ENCODE measurements at places on chromosomes 7 and 10.

GRCh38 chr10:126565441-126565840 is 105.1 kb downstream of the C10orf90 start:
- DNase-seq, result no peak

DNA sequence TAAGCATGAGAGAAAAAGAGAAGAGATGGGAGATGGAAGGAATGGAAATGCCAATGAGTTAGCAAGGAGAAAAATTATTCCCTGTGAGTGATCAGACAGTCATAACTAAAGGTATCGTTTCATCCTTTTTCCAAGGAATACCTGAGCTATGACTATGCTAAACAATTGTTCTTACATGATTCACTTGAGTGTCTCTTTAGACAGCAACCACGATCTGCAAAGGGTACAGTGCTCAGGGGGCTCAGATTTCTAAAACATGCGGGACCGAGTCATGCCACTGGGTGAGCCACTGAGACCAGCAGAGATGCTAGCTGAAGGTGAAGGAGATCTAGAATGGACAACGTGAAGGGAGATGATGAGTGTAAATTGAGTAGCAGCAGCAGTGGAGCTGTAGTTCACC is 78.0 kb upstream of the CTTNBP2 start:
- DNase-seq, result no peak

- peak; percentile 30 for DNase-seq
Observed at GRCh38 chr7:44637788-44638594, 31.6 kb downstream of the OGDH start.

DNA sequence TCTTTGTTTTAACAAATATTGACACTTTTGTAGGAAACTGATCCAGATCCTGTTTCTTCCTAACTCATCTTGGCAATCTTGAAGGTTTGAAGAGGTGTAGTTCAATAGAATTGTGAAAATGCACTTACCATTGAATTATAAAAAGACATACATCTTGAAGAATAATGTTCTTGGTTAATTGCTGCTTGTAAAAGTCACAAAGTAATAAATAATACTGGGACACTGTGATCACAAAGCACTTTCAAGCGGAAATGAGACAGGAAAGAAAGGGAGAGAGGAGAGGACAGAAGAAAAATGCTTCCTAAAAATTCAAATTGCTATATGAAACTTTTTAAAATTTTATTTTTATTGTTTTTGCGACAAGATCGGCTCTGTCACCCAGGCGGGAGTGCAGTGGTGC is 15.2 kb upstream of the NFE2L3 start:
- DNase-seq, result no peak

DNA sequence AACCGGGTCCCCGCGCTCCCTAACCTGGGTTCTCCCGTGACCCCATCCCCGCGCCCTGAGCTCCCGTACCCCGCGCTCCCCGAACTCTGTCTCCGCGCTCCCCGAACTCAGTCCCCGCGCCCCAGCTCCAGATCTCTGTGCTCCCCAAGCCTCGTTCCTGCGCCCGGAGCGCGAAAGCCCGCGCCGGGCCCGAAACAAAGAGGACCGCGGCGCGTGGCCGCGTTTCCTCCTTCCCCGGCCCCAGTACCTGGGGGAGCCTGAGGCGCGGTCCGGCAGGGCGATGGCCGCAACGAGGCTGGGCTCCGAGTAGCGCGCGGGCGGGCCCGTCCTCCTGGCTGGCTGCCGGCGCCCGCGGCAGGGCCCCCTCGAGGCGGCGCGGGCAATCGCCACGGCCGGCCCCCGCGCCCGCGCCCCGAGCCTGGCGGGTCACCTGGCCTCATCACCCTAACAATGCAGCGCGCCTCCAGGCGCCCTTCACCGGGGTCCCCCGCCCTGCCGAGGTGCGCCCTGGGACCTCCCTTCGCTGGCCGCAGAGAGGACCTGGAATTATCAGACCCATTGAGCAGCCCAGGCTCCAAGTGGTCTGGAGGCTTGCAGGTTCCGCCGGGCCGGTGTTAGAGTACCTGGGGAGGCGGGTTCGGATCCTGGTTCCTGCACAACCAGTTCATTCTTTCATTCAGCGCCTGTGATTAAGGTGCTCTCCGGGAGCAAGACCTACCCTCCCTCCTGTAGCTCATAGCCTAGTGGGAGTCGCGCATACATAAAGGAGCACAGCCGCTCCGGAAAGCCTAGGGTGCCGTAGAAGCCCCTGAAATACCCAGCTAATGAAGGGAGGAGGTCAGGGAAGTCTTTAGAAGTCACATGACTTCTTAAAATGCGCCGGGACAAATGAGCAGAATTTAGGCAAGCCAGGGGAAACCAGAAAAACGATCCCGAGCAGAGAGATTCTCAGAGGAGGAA is at the start of gene TNS3:
TSS of gene TNS3 (minus strand) at position 308 of the 960 bp plus-strand sequence. CDS start 142,475 bp downstream, outside the sequence.
- DNase-seq, result peak; percentile 53

DNA sequence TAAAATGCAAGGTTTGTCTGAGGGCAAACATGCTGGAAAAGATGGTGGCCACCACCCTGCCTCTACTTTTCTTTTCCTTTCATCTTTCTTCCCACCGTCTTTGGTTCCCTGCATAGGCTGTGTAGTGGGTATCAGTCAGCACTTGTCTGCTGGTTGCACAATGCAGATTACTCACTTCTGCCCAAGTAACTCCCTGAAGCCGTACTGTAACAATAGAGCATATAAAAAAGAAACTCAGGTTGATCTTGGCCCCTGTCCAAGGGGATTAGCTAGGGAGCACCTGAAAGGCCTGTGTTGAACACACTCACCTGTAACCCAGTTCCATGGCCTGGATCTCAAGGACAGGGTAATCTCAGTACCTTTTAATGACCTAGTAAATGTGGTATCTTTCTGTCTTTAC is 533.0 kb upstream of the GALNT17 start:
- DNase-seq, result no peak

- no peak for DNase-seq
Observed at GRCh38 chr10:2509081-2509531, 558.2 kb upstream of the PFKP start.
